ENCODE measurements at places on chromosomes 1 and 21. TPM values are rescaled to one million over a fixed set of nuclear protein-coding genes. Genes with fewer than 3 reads are reported as not detected.

Gene C1orf87
- not detected for total RNA-seq

Gene ACKR1
- total RNA-seq: not detected

Gene LHX8
- 0.97 TPM for total RNA-seq

Gene ADAMTS5
- not detected for total RNA-seq

Gene NTRK1
- total RNA-seq: not detected

Gene CADM3
- total RNA-seq: 0.08 TPM

Data from A549 treated with GW870086 at 1 μM for 4 hours (cell line).